ENCODE measurements at places on chromosomes 13 and 19. TPM values are rescaled to one million over a fixed set of nuclear protein-coding genes. Genes with fewer than 3 reads are reported as not detected.

GRCh38 chr13:98332222-98332621 lies 155.2 kb upstream of the RNF113B start:
- H3K36me3 ChIP-seq, result no peaks in the 10 kb centered on the region
- no peak for DNase-seq
- no peaks in the 10 kb centered on the region for H3K4me1 ChIP-seq
- no peak overlapping the region for H3K4me3 ChIP-seq

INSL3 gene
- 9.0 TPM for total RNA-seq

DNA sequence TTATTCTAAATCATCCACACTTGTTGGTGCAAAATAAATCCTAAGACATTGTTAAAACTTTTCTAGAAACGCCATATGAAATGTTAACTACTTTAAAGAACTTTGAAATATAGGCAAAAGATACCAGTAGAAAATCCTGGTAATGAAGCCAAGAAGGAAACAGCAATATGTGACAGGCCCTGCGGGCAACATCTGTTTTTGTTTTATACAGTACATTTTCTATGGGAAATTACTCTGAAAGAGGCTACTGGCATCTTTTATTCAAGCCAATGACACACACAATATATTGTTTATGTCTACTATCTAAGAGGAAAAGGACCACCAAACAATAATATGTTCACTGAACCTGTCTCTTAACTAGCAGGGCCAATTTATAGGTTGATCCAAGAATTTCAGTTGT lies 829.7 kb downstream of the PCDH17 start:
- H3K4me3 ChIP-seq, result no peak overlapping the region
- DNase-seq, result no peak
- no peaks in the 10 kb centered on the region for H3K36me3 ChIP-seq
- H3K27me3 ChIP-seq, result no peaks in the 10 kb centered on the region
- H3K4me1 ChIP-seq, result no peaks in the 10 kb centered on the region

DNA sequence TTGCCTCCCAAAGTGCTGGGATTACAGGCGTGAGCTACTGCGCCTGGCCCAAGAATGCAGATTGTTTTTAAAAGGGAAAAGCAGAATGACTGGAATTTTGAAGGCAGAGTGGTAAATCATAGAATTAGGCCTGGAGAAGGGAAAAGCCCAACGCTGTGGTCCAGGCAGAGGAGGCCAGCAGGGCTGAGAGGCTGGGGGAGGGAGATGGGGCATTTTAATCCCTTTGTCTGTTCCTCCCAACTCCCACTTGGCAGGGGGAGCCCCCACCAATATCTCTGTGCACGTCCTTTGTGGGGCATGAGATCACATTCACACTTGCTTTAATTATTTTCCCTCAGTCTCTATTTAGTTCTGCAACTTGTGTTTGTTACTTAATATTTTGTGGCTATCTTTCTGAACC lies 54.4 kb upstream of the RANBP3 start:
- DNase-seq, result no peak
- no peak overlapping the region for H3K4me3 ChIP-seq
- no peak overlapping the region for H3K27ac ChIP-seq
- no peaks in the 10 kb centered on the region for H3K27me3 ChIP-seq
- H3K4me1 ChIP-seq, result no peaks in the 10 kb centered on the region
- no peaks in the 10 kb centered on the region for H3K36me3 ChIP-seq

DNA sequence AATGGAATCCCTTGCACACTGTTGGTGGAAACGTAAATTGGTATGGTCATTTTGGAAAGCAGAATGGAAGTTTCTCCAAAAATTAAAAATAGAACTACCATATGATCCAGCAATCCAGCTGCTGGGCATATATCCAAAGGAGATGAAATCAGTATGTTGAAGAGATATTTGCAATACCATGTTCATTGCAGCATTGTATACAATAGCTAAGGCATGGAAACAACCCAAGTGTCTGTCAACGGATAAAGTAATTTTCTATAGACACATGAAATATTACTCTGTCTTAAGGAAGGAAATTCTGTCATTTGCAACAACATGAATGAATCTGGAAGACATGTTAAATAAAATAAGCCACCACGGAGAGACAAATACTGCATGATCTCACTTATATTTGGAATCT lies 124.7 kb downstream of the GPC5 start:
- no peak for DNase-seq
- H3K4me1 ChIP-seq, result no peaks in the 10 kb centered on the region
- no peak overlapping the region for H3K4me3 ChIP-seq
- H3K36me3 ChIP-seq, result no peaks in the 10 kb centered on the region
- no peak overlapping the region for H3K27ac ChIP-seq
- no peaks in the 10 kb centered on the region for H3K27me3 ChIP-seq

Data from activated CD4-positive, alpha-beta memory T cell treated with anti-CD3 and anti-CD28 coated beads, Interleukin-2, amount 10 ng/mL, durations not matched to agents 7 days and 5 days (primary cell).